ENCODE measurements at places on chromosomes 13 and 19. TPM values are rescaled to one million over a fixed set of nuclear protein-coding genes. Genes with fewer than 3 reads are reported as not detected.
A peak's percentile ranks its signal among the peaks of the same experiment; 100 is the strongest.

The PSG5 gene
- total RNA-seq = 0.43 TPM

The NLRP9 gene
- not detected for total RNA-seq

The ZNF221 gene
- total RNA-seq = 1.9 TPM

The TTYH1 gene
- 1.6 TPM for total RNA-seq

The PRR36 gene
- total RNA-seq = 20.3 TPM

The SPRY2 gene
- total RNA-seq = 15.8 TPM

The UQCR11 gene
- total RNA-seq = 275 TPM

The TMEM255B gene
- total RNA-seq = 0.61 TPM

The NANOS3 gene
- total RNA-seq = 2.1 TPM

The ZNF229 gene
- total RNA-seq = 11.3 TPM

- DNase-seq = no peak
These were observed at the start of gene GAMT for GRCh38 chr19:1401138-1401888. GAMT (minus strand) TSS chr19:1401542; CDS start chr19:1401476, 66 bp downstream.

GRCh38 chr19:18219911-18220631, 6.2 kb downstream of the PDE4C start:
- DNase-seq = no peak

- no peak for DNase-seq
These were observed 140.6 kb downstream of the ZIC5 start for GRCh38 chr13:99830931-99831330.

DNA sequence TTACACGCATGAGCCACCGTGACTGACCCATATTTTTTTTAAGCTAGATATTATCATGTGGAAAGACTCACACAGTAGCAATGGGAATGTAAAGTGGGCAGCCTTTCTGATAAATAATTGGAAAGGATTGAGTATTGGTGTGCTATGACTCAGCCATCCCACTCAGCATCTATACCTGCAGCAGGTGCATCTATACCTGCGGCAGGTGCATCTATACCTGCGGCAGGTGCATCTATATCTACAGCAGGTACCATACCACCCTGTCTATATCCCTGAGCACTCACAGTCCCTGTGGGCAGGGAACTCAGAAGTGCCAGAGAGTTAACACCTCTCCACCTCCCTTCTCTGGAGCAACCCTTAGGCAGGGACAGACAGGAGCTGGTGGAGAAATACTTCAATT, 5.2 kb upstream of the LRRC8E start:
- DNase-seq = no peak

DNA sequence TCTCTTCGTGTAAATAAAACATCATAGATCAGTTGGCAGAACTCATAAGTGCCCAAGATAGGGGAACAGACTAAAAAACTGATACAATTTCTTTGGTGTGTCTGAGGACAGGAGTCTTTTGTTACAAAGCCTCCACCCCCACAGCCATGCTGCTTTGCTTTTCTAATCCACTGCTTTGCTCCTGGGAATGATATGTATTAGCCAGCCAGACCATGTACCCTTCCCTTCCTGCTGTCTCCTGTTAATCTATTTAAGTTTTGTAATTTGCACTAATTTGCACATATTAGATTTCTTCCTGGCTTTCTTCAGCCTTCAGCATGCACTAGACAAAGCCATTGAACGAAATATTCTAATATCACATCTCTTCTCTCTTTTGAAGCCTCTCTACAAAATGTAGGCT, 130.5 kb downstream of the MAB21L1 start:
- no peak for DNase-seq

DNA sequence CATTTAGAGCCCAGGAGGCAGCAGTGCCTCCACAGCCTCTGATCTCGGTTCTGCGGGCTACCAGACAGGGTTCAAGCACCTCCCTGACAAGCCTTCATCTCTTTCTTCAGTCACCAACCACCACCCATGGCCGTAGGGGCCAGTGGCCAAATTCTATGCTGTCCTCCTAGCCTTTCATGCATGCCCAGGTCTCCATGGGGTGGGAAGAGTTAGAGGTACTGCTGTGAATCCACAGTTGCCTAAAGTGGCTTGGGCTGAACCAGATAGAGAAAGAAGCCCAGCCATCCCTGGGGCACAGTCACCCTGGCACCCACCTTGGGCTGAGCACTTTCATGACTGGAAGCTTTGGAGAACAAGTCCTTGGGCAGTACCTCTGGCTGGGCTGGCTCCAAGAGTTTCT, 97.4 kb downstream of the ZDHHC20 start:
- DNase-seq = no peak

- DNase-seq = no peak
These were observed 2.6 kb upstream of the POLR2E start for GRCh38 chr19:1097810-1098176.

DNA sequence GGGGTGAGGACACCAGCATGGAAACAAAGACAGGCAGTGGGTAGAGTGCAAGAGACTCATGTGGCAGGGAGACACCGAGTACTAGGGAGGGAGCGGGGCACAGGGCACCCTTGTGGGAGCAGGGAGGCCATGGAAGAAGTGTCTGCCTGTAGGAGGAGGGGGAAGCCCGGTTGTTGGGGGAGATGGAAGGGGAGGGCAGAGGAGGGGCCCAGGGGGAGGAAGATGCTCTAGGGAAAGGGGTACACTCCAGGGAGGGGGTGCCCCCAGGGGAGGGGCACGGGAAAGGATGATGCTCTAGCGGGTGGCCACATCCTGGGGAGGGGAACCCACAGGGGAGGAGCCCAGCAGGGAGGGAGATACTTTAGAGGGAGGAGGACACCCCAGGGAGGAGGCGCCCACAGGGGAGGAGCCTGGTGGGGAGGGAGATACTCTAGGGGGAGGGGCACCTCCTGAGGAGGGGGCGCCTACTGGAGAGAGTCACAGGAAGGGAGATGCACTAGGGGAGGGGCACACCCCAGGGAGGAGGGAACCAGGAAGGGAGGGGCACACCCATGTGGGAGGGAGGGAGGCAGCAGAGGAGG, 24.9 kb downstream of the CPAMD8 start:
- no peak for DNase-seq

GRCh38 chr13:113854238-113855011, 9.5 kb downstream of the GAS6 start:
- DNase-seq = no peak

DNA sequence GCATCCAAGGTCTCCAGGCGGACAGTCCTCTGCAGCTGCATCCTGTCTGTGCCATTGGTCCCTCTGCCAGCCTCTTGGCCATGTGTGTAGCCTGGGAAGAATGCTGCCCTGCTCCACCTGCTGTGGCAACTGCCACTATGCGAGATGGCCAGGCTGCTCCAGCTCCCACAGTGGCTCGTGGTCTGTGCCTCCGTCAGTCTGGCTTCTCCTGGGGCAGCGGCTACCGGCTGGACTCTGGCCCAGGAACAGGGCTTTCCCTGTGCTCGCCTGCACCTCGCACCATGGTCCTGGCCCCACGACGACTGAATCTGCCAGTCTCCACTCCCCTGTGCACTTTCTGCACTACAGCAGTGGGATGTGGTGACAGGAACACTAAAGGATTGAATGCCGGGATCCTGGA, 26.7 kb upstream of the FFAR2 start:
- no peak for DNase-seq

DNA sequence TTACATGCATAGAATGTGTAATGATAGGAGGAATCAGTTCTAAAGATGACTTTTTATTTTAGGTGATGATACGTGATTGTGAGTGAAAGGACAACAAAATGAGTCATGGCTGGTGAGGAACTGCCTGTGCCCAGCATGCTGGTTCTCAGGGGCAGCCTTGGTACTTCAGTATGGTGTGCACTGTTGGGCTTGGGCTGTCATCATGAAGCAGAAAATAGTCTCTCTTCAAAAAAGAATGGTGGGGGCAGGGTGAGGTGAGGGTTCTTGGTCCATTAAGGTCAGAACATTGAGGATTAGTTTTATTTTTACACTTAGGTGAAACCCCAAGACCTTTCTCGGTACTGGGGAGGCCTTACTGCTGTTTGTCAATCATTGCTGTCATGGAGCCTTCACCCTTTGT, 309.5 kb downstream of the MTUS2 start:
- no peak for DNase-seq

- DNase-seq = no peak
These were observed 66.6 kb downstream of the ARHGEF18 start for GRCh38 chr19:7415163-7415856.

DNA sequence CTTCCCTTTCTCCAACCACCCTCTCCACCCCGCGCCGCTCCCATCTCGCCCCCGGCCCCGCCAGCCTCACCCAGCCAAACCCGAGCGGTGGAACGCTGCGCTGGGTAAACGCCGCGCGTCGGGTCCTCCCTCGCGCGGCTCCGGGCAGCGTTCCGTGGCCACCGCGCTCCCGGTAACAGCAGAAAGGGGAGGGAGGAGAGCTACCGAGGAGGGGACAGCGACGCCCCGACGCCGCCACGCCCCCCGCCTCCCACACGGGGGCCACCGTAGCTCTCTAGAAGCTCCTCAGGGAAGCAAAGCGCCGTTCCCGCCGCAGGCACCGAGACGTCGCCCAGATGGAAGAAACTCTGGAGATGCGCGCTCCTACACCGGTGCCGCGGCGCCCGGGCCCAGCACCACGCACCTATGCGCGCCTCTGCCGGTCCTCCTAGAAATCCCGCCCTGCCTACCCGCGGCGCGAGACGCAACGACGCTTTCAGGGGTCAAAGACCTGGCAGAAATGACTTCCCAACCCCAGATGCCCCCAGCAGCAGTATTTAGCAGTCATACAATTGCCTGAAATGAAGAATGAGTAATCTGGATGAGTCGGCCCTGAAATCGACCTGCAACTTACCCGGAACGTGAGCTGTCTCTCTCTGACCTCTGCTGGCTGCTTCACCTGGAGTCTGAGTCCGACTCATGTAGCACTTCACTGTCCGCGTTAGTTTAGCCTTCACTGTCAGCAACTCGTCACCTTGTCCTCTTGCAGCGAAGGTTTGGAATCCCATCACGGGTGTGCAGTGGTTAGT, at the start of gene RUBCNL:
Gene RUBCNL (minus strand): TSS at position 189 of the 788 bp plus-strand sequence. CDS start 14,777 bp downstream, outside the sequence.
- DNase-seq = no peak

DNA sequence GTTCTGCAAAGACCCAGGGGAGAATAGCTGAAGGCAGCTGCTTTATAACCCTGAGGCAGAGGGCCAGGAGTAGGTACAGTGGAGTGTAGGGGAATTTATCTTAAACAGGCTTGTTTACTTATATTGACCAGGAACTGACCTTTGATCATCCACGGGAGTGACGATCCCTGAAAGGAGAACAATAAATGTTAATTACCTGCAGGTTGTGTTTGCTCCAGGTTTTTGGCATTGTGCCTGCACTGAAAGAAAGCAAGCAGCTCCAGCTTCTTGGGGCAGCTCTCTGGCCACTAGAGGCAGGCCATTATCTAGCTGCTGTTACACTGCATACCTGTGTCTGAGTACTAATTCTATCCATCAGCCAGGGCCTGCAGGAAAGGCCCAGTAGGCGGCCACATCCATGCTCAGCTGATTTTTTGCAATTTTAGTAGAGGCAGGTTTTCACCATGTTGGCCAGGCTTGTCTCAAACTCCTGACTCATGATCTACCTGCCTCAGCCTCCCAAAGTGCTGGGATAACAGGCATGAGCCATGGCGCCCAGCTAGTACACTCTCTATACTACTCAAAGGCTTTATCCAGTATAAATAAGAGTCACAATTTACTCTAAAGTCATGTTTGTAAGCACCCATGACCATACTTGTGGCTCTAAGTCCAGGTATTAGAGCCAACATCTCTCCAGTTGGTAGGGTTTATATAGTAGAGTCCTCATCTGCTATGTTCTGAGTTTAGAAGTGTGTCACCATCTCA, 8.5 kb upstream of the ZNF91 start:
- peak; percentile 46 for DNase-seq

GRCh38 chr19:4609878-4610511, 29.3 kb upstream of the TNFAIP8L1 start:
- no peak for DNase-seq

- DNase-seq = no peak
These were observed 3.5 kb downstream of the STARD13 start for GRCh38 chr13:33281951-33282595.

GRCh38 chr13:26964278-26965250, 204.0 kb upstream of the GPR12 start:
- peak; percentile 23 for DNase-seq
